ENCODE measurements at places on chromosomes 2 and 18.
A peak's percentile ranks its signal among the peaks of the same experiment; 100 is the strongest.

- DNase-seq: no peak
Observed at GRCh38 chr2:190205657-190206056, 114.0 kb downstream of the HIBCH start.

DNA sequence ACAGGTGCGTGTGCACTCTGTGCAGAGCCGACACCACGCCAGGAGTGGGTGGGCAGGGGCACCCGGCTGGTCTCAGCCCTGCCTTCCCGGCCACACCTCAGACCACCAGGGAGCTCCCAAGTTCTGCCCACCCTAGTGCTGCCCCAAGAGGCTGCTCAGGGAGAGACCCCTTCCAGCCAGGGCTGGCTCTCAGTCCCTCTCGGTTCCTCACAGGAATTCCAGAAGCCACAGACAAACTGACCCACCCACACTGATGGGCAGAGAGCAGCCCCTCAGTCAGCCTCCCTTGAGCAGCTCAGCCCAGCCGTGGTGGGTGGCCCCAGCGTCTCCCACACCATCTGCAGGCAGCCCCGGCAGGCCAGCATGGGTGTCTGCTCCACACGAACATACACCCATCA is 33.8 kb downstream of the GPC1 start:
- DNase-seq: no peak

GRCh38 chr18:48742706-48743475 is 204.1 kb downstream of the CTIF start:
- no peak for DNase-seq

DNA sequence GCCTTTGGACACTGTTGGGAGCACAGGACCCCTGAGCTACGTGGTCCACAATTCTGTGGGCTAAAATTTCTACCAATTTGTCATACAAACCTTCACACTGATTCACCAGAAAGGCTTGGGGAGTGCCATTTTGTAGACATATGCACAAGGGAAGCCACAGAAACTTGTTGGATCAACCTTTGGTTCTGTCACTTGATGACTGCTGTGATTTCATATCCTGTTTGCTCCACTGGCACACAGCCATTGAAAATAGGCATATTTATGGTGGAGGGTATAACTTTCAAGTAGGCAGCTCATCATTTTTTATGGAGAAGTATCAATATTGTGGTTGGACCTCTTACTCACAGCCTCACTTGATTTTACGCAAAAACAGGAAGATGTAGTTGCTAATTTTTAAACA is 10.5 kb downstream of the NAPG start:
- no peak for DNase-seq

- DNase-seq: no peak
Observed at GRCh38 chr2:241618296-241618805, 18.6 kb downstream of the THAP4 start.

DNA sequence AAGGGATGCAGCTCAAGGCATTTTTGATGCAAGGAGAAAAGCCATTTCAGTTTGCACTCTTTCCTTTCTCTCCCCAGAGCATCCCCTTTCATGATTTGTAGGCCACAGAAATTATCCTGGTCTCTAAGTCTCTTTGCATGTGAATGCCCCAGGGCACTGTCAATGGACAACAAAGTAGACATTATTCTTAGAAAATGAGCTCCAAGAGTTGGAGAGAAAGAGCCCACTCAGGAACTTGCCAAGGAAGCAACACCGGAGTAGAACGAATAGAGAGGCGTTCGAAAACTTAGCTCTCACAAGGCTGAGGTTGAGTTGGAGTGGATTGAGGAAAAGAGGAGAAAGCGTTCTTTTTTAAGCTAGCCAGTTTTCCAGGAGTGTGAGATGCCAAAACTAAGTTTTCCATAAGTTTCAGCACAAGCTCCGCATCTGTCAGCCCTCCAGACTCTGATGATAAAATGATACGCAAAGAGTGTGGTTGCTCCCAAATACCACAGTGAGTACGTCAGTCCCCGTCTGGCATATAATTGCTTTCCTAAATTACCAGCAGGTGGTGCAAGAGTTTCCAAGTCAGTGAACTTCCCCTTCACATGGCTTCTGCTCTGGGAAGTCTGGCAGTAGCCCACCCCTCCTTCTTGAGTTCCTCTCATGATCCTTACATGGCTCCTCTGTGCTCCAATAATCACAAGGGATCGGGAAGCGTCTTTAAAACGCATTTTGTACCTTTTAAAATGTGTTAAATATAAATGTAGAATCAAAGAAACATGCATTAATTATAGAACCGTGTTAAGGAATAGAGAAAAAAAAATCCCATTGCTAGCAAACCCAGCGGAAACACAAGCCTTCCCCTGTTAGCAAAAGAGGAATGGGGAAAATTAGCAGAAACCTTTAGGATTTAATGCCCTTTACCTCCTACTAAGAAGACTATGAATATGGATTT is 1060.6 kb upstream of the FANCL start:
- DNase-seq: no peak

- DNase-seq: no peak
Observed at GRCh38 chr2:159904959-159905305, 106.9 kb upstream of the CD302 start.

GRCh38 chr2:66581339-66582103 is 146.6 kb downstream of the MEIS1 start:
- DNase-seq: no peak

GRCh38 chr2:3127710-3128109 is 249.9 kb downstream of the EIPR1 start:
- no peak for DNase-seq

DNA sequence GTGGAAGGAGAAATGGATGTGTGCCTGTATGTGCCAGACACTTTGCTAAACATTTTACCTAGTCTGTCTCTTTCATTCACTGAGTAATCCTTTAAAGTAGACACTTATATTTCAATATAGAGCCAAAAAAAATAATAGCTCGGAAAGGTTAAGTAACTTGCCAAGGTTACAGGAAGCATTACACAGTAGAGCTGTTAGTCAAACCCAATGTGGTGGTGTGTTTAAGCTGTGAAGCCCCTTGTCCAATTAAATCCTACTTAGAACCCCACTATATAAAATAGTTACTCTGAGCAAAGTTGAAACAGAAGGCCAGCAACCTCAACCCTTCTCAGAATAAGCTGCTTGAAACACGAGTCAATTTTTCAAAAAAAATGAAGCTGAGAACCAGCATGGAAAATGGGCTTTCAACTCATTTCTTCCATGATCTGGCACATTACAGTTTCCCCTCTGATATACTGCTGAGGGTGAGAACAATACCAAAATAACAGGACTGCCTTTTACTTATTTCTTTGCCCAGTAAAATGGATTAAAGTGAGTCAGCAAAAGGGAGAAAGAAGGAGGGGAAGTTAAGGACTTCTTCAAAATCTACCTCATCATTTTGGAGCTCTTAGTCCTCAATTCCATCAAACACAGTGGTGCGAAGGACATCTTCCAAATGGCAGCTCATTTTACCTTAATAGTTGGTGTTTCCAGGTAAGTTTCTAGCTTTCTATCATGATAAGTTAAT is 7.9 kb downstream of the RDH14 start:
- DNase-seq: no peak

- no peak for DNase-seq
Observed at GRCh38 chr18:75752740-75753263, 325.3 kb upstream of the SMIM21 start.

GRCh38 chr2:207956771-207957170 is 68.6 kb downstream of the PLEKHM3 start:
- no peak for DNase-seq

DNA sequence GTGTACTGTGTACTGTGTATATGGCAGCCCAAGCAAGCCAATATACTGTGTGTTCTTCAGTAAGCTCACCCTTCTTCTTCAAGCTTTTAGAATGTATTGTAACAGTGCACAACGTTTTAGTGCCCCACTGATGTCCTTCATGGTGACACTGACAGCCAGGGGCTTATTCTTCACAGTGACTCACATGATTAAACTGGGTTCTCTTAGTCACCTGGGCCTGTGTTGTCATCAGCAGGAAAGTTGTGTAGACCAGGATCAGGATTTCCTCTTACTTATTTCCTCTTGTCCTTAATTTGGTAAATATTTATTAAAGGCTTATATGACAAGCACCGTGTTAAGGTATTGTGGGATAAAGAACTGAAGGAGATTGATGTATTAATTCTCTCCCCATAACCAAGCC is 67.9 kb upstream of the THOC1 start:
- DNase-seq: no peak

DNA sequence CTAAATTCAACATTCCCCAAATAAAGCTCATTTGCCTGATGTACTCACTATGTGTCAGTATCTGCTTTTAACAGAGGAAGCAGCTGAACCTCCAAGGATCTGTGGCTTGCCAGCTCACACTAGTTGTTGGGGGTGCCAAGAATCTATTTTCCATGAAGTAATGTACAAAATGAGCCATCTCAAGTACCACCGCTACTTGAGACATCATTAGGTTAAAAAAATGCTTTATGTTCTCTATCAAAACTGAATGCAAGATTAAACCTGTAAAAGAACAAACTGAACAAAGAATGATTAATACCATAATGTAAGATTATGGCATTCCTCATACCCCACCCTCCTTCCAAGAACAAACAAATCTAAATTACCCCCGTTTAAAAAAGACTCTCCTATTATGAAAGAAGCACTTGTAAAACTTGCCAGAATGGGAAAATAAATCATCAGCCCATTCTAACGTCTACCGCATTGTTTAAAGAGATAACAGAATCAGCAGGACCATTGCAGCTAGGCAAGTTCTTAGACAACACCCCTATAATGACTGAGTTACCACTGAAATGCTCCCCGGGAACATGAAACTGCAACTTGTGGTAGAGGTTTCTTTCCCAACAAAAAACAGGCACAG is 471.6 kb downstream of the DLGAP1 start:
- DNase-seq: no peak

- DNase-seq: no peak
Observed at GRCh38 chr18:22166069-22166950, 3.1 kb upstream of the GATA6 start.

- DNase-seq: no peak
Observed at GRCh38 chr2:239661334-239662312, 260.8 kb upstream of the HDAC4 start.

DNA sequence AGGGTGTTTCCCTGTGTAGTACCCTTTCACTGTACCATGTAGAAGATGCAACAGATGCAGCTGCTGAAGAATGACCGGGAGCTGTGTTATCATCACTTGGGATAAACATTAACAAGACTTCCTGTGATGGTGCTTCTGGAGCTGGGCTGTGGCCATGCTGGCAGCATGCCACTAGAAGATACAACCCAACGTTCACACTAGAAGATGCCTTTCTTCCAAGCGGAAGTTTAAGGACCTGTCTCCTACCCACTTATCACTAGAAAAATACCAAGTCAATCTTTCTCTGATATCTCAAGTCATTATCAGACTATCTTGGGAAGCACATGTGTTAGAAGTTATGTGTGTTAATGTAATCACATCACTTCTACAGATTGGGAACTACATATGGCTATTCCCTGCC is 953.5 kb downstream of the CNTNAP5 start:
- no peak for DNase-seq

DNA sequence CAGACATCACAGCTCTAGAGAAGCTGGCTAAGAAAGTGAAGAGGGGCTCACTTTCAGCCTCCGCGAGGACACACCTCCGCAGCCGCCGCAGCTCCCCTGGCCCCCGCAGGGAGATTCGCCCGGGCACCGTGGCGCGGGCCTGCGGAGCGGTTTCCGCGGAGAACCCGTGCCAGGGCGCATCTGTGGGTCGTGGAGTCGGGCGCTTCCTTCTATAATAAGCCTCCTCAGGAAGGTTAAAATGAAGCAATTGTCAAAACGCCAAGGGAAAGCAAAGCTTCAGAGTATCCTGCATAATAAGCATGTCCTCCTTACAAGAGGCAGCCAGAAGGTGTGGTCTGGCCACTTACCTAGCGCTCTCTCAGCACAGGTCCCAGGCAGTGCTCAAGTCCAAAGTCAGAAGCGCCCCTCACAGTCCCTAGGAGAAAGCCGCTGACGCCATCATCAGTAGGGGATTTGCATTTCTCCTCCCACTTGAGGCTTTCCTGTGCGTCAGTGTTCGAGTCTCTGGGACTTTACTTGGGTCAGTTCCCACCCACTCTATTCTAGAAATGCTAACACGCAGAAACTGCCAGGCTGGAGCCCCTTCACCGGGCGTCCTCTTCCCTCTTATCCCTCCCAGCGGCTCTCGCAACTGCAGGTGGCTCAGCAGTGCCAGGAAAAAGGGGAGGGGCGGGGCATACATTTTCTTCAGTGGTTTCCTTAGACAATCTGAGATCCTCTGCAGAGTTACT is at the start of gene STAT4:
Gene STAT4 (minus strand): TSS at position 395 of the 731 bp plus-strand sequence. CDS start 2,791 bp downstream, outside the sequence.
- peak; percentile 88 for DNase-seq

GRCh38 chr2:198417836-198418235 is 613.4 kb downstream of the PLCL1 start:
- DNase-seq: no peak

- DNase-seq: no peak
Observed at GRCh38 chr18:74438091-74438490, 19.0 kb downstream of the DIPK1C start.

DNA sequence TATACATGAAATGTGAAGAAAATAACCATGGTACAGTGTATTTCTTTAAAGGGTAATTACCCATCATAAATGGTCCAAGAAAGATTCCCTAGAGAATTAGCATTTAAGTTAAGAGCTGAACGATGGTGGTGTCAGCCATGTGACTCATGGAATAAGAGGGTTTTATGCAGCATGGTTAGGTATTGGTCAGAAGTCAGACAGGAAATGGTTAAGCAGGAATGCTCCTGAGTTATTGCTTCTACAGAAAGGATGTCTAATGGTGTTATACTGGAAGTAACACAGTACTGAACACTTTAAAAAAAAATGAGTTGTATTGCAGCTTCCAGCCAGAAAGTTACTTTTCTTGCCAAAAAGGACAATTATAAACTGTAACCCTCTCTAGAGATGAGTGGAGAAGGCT is 72.7 kb upstream of the UBE2E3 start:
- no peak for DNase-seq

- peak; percentile 13 for DNase-seq
Observed at GRCh38 chr18:48804856-48805610, 145.7 kb downstream of the SMAD7 start.

DNA sequence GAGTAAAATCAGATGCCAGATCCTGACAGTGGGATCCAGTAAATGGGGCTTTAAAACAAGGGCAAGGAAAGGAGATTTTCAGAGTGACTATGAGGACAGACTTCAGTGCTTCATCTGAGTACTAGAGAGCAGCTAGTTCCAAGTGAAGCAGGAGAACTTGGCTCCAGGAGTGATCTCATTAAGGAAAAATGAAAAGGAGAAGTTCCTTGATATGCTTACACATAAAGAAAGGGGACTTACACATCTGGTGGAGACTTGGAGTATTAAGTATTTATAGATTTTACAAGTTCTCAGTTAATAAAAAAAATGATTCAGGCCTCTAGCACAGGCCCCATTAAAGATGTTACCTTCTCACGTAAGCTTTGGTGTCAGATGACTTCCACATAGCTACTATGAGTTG is 105.8 kb downstream of the ICOS start:
- no peak for DNase-seq

DNA sequence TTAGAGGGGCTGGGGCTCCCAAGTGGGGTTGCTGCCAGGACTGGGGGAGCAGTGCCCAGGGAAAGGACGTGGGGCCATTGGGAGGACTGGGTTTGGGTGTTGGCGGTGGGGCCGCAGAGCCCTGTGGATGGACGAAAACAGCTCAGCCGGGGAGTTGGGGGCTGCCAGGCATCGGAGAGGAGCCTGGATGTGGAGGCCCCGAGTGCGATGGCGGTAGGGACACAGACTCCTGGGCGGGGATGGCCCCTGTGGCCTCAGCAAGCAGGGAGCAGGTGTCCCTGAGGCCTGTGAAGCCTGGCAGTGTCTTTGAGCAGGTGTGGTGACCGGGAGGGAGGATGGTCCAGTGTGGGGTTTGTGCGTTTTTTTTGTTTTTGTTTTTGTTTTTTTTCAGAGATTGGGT is 13.3 kb downstream of the CTDP1 start:
- DNase-seq: no peak

- DNase-seq: no peak
Observed at GRCh38 chr18:23588836-23589560, 2.7 kb upstream of the NPC1 start.

- DNase-seq: no peak
Observed at GRCh38 chr2:53334610-53335009, 433.0 kb upstream of the CHAC2 start.

Measured in activated T-cell treated with anti-CD3 and anti-CD28 coated beads, Interleukin-2, amount 50 U/mL, for 48 hours (primary cell).